ENCODE measurements at places on chromosomes 4 and X. TPM values are rescaled to one million over a fixed set of nuclear protein-coding genes. Genes with fewer than 3 reads are reported as not detected.

Gene DCHS2
- total RNA-seq: 3.1 TPM

Gene DCAF4L1
- 0.13 TPM for total RNA-seq

Gene FGFRL1
- 41.9 TPM for total RNA-seq

Gene HTRA3
- total RNA-seq: 4.7 TPM

Gene TMEM271
- not detected for total RNA-seq

Gene TTC29
- 0.34 TPM for total RNA-seq

Gene GAGE1
- total RNA-seq: not detected

Gene APBB2
- total RNA-seq: 52.7 TPM

Gene HPF1
- total RNA-seq: 36.1 TPM

Gene SH3RF1
- total RNA-seq: 25.6 TPM

Gene FGFBP2
- not detected for total RNA-seq

Gene EXOC1L
- not detected for total RNA-seq

Gene MAGEC1
- total RNA-seq: not detected

Gene GAGE12H
- total RNA-seq: not detected

Gene BMX
- total RNA-seq: not detected

Gene HPSE
- total RNA-seq: 1.3 TPM

Gene SERTM2
- not detected for total RNA-seq

Gene ERAS
- total RNA-seq: not detected

Gene RHOXF2B
- not detected for total RNA-seq

Gene TAF7L
- total RNA-seq: 0.33 TPM

Gene PCSK1N
- total RNA-seq: 66.6 TPM

Gene LAMP2
- 115 TPM for total RNA-seq

Gene STK32B
- total RNA-seq: 2.6 TPM

Gene CABS1
- not detected for total RNA-seq

Gene HTR2C
- total RNA-seq: not detected

Gene HAND2
- total RNA-seq: not detected

Gene MAGEE1
- 2.3 TPM for total RNA-seq

Gene TLR10
- total RNA-seq: not detected

Gene KCND1
- total RNA-seq: 1.6 TPM

Gene NLGN4X
- 1.5 TPM for total RNA-seq

Gene NLRP2B
- total RNA-seq: not detected

Gene CXCL3
- 7.3 TPM for total RNA-seq

Gene HCFC1
- 72.2 TPM for total RNA-seq

Gene IL2RG
- 0.08 TPM for total RNA-seq

Gene MAP7D2
- 2.0 TPM for total RNA-seq

Gene EGFL6
- 1.4 TPM for total RNA-seq

Gene CXXC4
- 0.50 TPM for total RNA-seq

Gene SSX2
- not detected for total RNA-seq

Gene VCX
- total RNA-seq: not detected

Gene C4orf51
- not detected for total RNA-seq

Gene FRG2
- not detected for total RNA-seq

Gene CENPVL2
- total RNA-seq: 0.96 TPM

Gene EGF
- 0.21 TPM for total RNA-seq

Gene FOXP3
- 0.71 TPM for total RNA-seq

Gene TBL1X
- total RNA-seq: 22.9 TPM

Gene SPARCL1
- total RNA-seq: 0.89 TPM

Gene CSAG1
- total RNA-seq: not detected

Gene RTL3
- total RNA-seq: not detected

Gene MAGEC2
- not detected for total RNA-seq

Gene ANK2
- total RNA-seq: 46.0 TPM

Gene ETNPPL
- 0.04 TPM for total RNA-seq

Gene PTTG2
- total RNA-seq: not detected

Gene SPIN2A
- total RNA-seq: not detected

Gene MAPK10
- total RNA-seq: 1.6 TPM
